ENCODE measurements at places on chromosomes 6 and 20. TPM values are rescaled to one million over a fixed set of nuclear protein-coding genes. Genes with fewer than 3 reads are reported as not detected.
A peak's percentile ranks its signal among the peaks of the same experiment; 100 is the strongest.

GRCh38 chr20:31933698-31934097 is 18.1 kb downstream of the PDRG1 start:
- no peak for DNase-seq

- DNase-seq = no peak
Observed at GRCh38 chr6:157278171-157278570, 45.1 kb downstream of the TMEM242 start.

- DNase-seq = no peak
Observed at GRCh38 chr20:8156235-8157079, 24.4 kb downstream of the PLCB1 start.

DNA sequence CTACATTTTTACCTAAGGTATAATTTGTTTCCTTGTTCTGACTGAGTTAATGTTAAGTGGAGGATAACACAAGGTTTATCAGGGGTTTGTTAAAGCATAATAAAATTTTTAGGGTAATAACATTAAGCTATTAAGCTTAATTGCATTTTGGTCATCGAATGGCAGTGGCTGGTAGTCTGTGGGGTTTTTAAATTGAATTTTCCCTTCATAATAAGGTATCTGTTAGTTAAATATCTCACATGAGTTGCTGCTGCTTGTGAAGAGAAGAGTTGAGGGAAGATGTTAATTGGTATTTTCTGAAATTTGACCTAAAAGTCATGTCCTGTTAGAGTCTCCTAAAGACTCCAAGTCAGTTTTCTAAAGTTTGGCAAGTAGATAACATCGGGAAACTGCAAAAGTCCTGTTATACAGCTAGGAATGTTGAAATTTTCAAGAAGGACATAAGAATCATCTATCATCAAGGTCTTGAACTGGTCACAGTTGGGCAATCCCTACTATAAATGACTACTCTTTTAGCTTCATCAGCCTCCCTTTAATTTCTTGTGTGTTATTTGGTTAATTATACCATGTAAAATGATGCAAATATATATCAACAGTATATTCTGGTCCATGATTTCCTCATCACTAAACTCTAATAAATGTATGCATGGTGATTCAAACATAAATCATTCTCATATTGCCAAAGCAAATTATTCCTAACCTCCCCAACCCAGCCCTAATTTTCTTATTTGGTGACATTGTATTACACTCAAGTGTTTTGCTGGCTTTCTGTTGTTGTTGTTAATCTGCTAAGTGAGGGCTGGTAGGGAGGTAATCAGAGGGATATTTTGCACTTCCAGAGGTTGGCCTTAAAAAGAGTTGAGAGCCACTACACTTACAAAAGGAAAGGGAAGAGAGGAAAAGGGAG is 64.0 kb downstream of the MAP3K5 start:
- DNase-seq = no peak

- no peak for DNase-seq
Observed at GRCh38 chr6:79313254-79313653, 78.8 kb upstream of the HMGN3 start.

GRCh38 chr6:159852877-159853276 is 37.9 kb upstream of the MAS1 start:
- DNase-seq = no peak

DNA sequence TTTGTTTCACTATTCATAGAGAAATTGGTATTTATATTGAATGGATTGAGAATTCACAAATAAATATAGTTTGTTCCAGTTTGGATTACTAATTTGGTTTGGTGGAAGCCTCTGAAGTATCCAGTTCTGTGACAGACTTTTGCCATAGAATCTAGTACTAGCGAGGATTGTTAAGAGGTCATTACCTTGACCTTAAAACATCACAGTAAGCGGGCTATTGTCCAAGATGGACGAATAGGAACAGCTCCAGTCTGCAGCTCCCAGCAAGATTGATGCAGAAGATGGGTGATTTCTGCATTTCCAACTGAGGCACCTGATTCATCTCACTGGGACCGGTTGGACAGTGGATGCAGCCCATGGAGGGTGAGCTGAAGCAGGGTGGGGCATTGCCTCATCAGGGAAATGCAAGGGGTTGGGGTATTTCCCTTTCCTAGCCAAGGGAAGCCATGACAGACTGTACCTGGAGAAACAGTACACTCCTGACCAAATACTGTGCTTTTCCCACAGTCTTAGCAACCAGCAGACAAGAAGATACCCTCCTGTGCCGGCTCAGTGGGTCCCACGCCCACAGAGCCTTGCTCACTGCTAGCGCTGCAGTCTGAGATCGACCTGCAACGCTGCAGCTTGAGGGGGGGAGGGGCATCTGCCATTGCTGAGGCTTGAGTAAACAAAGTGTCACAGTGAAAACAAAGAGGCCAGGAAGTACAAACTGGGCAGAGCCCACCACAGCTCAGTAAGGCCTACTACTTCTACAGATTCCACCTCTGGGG is 66.4 kb upstream of the NEDD9 start:
- no peak for DNase-seq

- DNase-seq = peak; percentile 54
Observed at GRCh38 chr6:65776332-65776731, 69.3 kb upstream of the EYS start.

GRCh38 chr6:157774153-157775135 is 48.6 kb upstream of the SNX9 start:
- DNase-seq = no peak

- DNase-seq = no peak
Observed at GRCh38 chr6:130943738-130944137, 116.5 kb downstream of the SMLR1 start.

- no peak for DNase-seq
Observed at GRCh38 chr6:4401408-4402368, 266.3 kb upstream of the ECI2 start.

DNA sequence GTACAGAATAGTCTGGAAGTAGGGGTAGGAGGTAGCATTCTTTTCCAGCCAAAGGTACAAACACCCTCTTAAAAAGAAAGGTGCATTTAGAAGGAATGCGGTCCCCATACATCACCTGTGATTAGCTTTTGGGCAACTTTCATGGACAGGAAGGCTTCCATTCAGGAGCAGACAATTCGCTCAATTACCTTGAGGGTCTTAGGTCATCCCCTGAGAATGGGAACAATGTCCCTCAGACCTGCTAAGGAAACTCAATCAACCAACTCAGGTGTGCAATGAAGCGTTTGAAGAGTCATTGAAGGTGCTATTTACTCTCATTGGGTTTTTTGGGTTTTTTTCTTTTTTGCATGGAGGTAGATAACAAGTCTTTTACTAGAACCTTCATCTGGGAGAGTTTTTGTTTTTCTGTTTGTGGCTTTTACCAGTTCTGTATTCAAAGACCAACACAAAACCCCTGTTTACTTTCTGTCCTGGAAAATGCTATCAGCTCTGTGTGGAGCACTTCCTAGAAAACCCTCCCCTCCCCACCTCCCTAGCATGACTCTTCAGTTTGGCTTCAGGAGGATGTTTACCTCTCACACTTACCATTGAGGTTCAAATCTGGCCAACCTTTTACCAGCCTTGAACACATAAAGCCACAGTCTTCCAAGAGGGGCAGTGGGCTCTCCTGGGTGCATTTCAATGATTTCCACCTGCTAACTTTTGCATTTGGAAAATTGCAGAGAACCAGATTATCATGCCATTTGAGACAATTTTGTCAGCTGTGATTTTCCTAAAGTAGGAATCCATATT is 271.2 kb upstream of the PRDM1 start:
- DNase-seq = no peak

DNA sequence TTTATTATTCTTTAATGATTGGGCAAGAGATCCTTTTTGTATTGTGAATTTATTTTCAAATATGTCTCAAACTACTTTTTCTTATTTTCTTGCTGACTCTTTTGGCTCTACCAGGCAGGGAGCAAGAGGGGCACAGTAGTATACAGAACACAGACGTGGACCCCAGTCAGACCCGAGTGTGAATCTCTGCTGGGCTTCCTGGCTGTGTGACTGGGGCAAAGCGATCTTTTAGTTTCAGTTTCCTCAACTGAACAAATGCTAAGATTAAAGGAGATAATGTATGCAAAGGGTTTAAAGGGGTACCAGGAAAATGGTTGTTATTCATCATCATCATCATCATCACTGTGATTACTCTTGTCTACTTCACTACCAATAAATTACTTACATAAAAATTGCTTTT is 317.5 kb downstream of the HIVEP2 start:
- DNase-seq = no peak

DNA sequence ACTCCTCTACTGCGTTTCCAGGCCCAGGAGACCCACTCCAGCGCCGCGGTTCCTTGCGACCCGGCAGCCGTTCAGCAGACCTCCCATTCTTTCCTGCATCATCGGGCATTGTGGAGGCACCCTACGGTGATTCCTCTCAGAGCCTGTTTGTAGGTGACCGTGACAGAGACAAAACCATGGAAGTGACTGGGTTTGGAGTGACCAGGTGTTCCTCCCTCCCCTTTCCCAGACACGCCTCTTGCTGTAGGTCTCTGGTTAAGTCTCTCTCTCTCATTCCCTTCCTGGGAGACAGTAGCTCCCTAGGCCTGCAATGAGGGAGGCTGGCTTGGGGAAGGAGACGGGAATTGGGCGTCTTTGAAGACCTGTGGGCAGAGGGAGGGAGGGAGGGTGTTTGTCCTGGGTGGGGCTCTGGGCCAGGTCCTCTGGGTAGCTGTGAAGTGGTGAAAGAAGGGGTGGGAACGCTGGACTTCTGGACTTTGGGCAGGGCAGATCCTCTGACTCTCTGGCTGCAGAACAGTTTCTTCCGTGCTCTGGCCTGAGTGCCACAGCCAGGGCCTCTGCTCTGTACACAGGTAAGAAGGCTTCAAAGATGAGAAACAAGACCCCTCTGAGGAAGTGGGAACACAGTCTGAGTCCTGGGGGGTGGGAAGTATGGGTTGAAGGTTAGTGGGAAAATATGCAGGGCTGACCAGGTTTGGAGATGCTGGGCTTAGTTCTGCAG is 763 bp downstream of the KLC4 start:
- DNase-seq = peak; percentile 85

DNA sequence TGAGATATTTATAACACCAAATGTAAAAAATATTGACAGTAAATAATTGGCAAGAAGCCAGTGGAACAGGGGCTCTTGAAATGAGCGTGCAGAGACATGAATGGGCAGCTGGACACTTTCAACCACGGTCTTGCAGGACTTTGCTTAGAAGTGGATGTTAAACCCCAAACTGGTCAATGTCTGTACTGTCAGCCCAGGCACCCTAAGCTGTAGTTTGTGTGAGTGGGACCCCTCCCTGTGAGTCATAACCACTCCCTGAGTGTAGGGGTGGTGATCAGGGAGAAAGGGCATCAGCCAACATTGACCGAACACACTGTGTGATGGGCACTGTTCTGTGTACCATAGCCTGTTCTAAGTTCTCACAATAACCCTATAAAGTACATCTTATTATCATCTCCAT is 108.6 kb downstream of the FIG4 start:
- DNase-seq = no peak

- DNase-seq = no peak
Observed at GRCh38 chr6:33639559-33639958, 18.4 kb downstream of the ITPR3 start.

GRCh38 chr20:48791014-48791413 is 36.8 kb downstream of the PREX1 start:
- DNase-seq = peak; percentile 21

DNA sequence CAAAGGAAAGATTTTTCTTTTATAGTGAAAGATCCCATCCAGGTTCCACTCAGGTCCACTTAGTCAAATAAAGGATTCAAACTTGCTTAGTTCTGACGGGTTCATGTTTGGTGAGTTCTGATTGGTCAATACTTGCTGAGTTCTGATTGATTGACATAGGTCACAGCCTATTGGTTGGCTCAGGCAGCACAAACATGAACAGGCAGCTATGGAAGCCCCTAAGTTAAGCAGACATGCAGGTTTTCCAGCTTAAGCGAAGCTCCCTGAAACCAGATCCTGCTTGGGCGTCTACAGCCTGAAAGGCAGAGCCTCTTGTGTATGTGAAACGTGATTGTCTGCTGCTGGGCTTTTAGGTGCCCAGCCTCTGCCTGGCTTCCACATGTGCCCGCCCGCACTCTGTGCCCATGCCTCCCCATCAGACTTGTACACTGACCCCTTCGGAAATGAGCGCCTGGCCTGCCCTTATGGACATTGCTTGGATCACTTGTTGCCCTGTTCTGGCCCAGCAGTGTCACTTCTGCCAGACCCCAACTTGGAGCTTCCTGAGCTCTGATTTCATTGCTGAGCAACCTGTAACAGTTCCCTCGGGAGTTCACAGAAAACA is 45.4 kb upstream of the ECI2 start:
- no peak for DNase-seq

DNA sequence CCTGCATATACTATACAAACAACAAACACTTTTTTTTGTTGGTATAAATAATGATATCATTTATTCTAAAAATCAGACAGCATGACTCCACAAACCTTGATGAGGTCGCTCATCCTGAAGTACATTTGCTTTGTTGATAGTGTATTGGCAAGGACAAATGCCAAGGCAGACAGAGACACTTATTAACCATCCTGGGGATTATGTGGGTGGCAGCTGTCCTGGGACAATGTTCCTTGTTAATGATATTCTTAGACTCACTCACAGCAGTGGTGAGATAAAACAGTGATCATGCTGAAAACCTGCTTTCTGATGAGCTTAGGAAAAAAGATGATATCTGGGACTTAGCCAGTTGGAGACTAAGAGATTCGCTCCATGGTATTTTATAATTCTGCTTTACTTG is 85.4 kb upstream of the OGFRL1 start:
- DNase-seq = no peak

Gene GPX5
- not detected for total RNA-seq

Gene DAAM2
- total RNA-seq = 9.1 TPM

Gene HEY2
- total RNA-seq = 1.5 TPM

Gene DPPA5
- not detected for total RNA-seq

Gene BPIFA1
- total RNA-seq = not detected

Gene TASP1
- total RNA-seq = 15.0 TPM

Gene HLA-DPA1
- 49.9 TPM for total RNA-seq

Gene ESR1
- total RNA-seq = 0.55 TPM

Gene SNAI1
- 0.96 TPM for total RNA-seq

Gene NKAPL
- not detected for total RNA-seq

Gene RBPJL
- total RNA-seq = not detected

Gene PTGIS
- total RNA-seq = 12.3 TPM

Measured in mucosa of descending colon (tissue), 3 donors.